ENCODE measurements at places on chromosomes 2 and 18. TPM values are rescaled to one million over a fixed set of nuclear protein-coding genes. Genes with fewer than 3 reads are reported as not detected.
A peak's percentile ranks its signal among the peaks of the same experiment; 100 is the strongest.

TLX2 gene
- polyA plus RNA-seq: 0.06 TPM

GRCh38 chr18:46071653-46072375, at the start of gene PSTPIP2:
PSTPIP2 (minus strand) TSS chr18:46072260; CDS start chr18:46072188, 72 bp downstream.
- H3K4me1 ChIP-seq: peaks cover 6% of the 10 kb centered on the region
- no peaks in the 10 kb centered on the region for H3K36me3 ChIP-seq
- H3K4me3 ChIP-seq: peak within 1 kb of the TSS; percentile 86

DNA sequence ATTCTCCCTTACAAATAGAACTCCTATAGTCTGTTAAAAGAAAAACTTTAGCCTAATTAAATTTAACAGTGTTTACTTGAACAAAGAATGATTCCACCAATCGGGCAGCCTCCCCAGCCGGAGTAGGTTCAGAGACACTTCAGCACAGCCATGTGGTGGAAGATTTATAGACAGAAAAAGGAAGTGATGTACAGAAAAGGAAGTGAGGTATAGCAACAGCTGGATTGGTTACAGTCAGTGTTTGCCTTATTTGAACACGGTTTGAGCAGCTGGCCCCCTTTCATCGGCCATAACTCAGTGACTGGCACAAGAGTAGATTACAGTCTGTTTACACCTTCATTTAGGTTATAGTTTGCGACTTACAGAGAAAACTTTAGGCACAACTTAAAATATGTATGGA, 2.1 kb upstream of the SKA1 start:
- H3K27me3 ChIP-seq: no peaks in the 10 kb centered on the region
- H3K27ac ChIP-seq: no peak overlapping the region
- H3K36me3 ChIP-seq: no peaks in the 10 kb centered on the region
- no peak overlapping the region for H3K4me3 ChIP-seq

DNA sequence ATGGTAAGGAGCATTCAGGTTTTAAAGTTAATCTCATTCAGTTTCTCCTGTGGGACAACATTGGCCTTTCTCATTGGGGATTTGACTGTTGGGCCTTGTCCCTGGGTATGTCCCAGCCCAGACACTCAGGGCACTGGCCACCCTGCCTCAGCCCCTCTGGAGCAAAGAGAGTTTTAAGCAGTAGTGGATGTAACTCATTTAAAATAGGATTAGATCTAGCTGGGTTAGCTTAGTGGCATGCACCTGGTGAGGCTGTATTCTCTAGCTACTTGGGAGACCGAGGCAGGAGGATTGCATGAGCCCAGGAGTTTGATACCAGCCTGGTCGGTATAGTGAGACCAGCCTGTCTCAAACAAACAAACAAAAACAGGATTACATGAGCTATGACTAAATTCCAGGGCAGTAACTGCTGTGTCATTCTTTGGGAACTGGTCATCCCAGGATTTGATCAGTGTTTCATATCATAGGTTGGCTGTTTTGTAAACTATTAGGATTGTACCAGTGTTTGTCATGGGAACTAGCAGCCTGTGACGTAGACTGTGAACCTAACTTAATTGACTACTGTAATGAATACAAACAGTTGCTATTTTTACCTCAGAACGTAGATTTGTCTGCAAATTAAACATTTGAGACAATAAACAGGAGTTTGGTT, 12.5 kb downstream of the INPP4A start:
- no peak overlapping the region for H3K27ac ChIP-seq
- no peak for DNase-seq
- H3K4me3 ChIP-seq: no peak overlapping the region
- H3K36me3 ChIP-seq: no peaks in the 10 kb centered on the region

DNA sequence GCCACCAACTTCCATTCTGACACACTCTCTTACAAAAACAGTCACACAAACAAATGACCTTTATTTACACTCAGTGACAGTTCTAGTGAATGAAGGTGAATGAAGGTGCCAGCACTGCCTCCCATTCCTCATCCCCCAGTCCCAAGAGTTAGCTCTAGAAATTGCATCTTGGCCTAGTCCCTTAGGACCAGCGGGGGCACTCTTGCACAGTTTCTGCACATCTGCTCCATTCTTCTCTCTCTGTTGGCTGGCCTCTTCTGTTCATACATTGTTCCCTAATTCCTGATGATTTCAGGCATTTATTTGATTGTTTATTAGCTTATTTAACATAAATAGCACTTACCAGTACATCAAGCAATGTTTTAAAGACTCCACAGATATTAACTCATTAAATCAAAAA, 30.9 kb downstream of the GAREM1 start:
- H3K4me3 ChIP-seq: no peak overlapping the region
- no peaks in the 10 kb centered on the region for H3K36me3 ChIP-seq
- no peak for DNase-seq
- H3K27me3 ChIP-seq: no peaks in the 10 kb centered on the region
- H3K4me1 ChIP-seq: no peaks in the 10 kb centered on the region

DNA sequence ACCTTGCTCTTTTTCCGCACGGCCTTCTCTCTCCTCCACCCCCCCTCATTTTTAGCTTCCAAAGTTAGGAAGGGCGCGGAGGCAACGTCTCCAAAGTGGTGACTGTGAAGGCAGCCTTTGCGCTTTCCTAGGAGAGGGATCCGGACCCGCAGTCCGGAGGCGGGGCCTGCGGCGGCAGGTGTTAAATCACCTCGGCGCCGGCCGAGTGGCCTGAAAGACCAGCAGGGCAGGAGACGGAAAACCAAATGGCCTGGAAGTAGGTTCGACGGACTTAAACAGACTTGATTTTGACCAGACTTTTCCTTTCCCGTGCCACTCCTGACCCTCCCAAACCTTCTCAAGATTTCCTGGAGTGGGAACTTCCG, 615 bp downstream of the GORASP2 start:
- peak overlapping the region; percentile 80 for H3K4me3 ChIP-seq
- no peaks in the 10 kb centered on the region for H3K27me3 ChIP-seq
- peaks cover 8% of the 10 kb centered on the region for H3K4me1 ChIP-seq
- DNase-seq: no peak
- H3K27ac ChIP-seq: peak overlapping the region; percentile 95

REG1B gene
- not detected for polyA plus RNA-seq

DNA sequence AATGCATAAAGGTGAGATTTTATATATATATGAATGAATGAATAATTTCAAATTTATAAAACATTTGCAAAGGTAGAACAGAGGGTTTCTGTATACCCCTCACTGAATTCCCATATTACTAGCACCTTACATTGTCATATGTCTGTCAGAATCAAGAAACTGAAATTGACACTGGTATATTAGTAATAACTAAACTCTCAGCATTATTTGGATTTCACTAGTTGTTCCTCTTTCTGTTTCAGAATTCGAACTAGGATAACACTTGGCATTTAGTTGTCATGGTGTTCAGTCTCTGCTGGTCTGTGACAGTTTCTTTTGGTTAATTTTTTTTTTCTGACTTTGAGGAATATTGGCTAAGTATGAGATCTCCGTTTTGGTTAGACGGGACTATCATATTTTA, 275.9 kb downstream of the DCC start:
- no peak overlapping the region for H3K4me3 ChIP-seq
- no peak for DNase-seq
- no peak overlapping the region for H3K27ac ChIP-seq
- H3K27me3 ChIP-seq: no peaks in the 10 kb centered on the region
- H3K36me3 ChIP-seq: no peaks in the 10 kb centered on the region
- H3K4me1 ChIP-seq: no peaks in the 10 kb centered on the region

DNA sequence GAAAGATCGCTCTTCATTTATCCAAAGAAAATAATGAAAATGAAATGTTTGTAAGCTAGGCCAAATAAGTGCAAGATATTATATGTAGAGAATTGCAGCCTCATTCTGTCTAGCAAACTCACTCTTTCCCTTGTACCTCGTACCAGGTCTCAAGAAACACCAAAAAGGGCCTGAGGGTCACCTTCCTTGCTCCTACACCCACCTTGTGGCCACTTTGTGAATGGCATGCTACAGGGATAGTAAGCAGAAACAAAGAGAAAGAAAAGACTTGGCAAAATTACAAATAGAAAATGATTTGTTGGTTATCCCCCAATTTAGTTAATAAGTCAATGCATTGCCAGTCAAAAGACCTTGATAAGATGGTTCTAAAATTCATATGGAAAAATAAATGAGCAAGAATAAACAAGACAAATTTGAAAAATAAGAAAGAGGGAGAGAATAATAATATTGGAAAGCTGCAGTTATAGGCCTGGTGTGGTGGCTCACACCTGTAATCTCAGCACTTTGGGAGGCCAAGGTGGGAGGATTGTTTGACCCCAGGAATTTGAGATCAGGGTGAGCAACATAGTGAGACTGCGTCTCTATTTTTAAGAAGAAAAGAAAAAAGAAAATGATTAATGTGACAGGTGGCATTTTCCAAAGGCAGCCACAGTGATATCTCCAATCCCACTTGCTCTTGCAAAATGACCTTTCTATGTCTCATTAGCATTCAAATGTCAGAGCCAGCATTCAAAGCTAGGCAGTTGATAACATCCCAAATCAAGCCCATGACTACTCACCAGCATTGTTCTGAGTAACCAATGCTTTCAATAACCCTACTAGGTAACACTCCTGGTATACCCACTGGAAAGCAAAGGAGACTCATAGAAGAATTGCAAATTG, 38.8 kb upstream of the BMP10 start:
- H3K4me1 ChIP-seq: peaks cover 5% of the 10 kb centered on the region
- no peaks in the 10 kb centered on the region for H3K36me3 ChIP-seq
- no peak overlapping the region for H3K27ac ChIP-seq
- H3K4me3 ChIP-seq: no peak overlapping the region

DNA sequence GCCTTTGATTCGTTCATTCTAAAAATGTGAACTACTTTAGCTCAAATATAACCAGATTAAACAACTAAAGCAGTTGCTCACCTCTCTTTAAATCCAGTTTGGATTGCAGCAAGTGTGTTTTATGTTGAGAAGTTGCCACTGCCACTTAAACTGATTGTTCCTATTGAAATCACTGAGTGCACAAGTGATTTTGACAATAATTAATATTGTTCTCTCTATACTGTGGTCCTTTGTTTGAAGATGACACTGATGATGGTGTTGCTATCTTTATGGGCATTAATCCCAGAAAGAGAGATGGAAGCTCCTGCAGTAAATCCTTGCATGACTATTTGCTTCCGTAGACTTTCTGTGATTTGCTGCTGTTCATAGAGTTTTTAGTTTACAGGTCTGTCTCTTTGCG, 251.4 kb upstream of the ZEB2 start:
- H3K4me1 ChIP-seq: no peaks in the 10 kb centered on the region
- no peaks in the 10 kb centered on the region for H3K36me3 ChIP-seq
- no peak overlapping the region for H3K4me3 ChIP-seq
- H3K27me3 ChIP-seq: no peaks in the 10 kb centered on the region
- DNase-seq: no peak
